Glomerular endothelial cell (primary cell): ENCODE measurements at places on chromosomes 1 and 21. TPM values are rescaled to one million over a fixed set of nuclear protein-coding genes. Genes with fewer than 3 reads are reported as not detected.

Gene LAPTM5
- 82.2 and 132 TPM in 2 replicates for total RNA-seq

Gene RGS7
- 0.58 and 1.6 TPM in 2 replicates for total RNA-seq

Gene NPHS2
- not detected in 2 replicates for total RNA-seq

Gene NCAM2
- 7.6 and 16.6 TPM in 2 replicates for total RNA-seq

Gene A3GALT2
- not detected in 2 replicates for total RNA-seq

Gene FRRS1
- total RNA-seq = 1.2 and 2.1 TPM in 2 replicates

Gene PCP4L1
- not detected in 2 replicates for total RNA-seq

Gene NUAK2
- total RNA-seq = 14.4 and 17.7 TPM in 2 replicates

Gene RPE65
- not detected in 2 replicates for total RNA-seq

Gene LDLRAD1
- total RNA-seq = not detected in 2 replicates

Gene LIN28A
- 0.05 and 0.06 TPM in 2 replicates for total RNA-seq

Gene TMEM51
- 36.6 and 46.2 TPM in 2 replicates for total RNA-seq

Gene NECAP2
- total RNA-seq = 145 and 175 TPM in 2 replicates

Gene OR2M4
- total RNA-seq = not detected in 2 replicates

Gene PSMB4
- total RNA-seq = 289 and 321 TPM in 2 replicates

Gene PTPRU
- total RNA-seq = 19.4 and 38.9 TPM in 2 replicates

Gene RIMKLA
- 0.10 TPM in 1 of 2 replicates, not detected in the other for total RNA-seq

Gene PTPN22
- total RNA-seq = 1.1 and 2.3 TPM in 2 replicates

Gene PTGS2
- total RNA-seq = 2.1 and 6.7 TPM in 2 replicates

Gene LHX8
- not detected in 2 replicates for total RNA-seq

Gene TRMT13
- 9.0 and 50.5 TPM in 2 replicates for total RNA-seq

Gene MECR
- 25.1 and 26.7 TPM in 2 replicates for total RNA-seq

Gene SELE
- total RNA-seq = 5.7 and 52.6 TPM in 2 replicates

Gene FNDC5
- total RNA-seq = 0.99 TPM in 1 of 2 replicates, not detected in the other

Gene CYP4A22
- not detected in 2 replicates for total RNA-seq

Gene OR10J1
- total RNA-seq = not detected in 2 replicates

Gene ATP1A2
- not detected in 2 replicates for total RNA-seq
